ENCODE measurements at places on chromosomes 16 and 17.

DNA sequence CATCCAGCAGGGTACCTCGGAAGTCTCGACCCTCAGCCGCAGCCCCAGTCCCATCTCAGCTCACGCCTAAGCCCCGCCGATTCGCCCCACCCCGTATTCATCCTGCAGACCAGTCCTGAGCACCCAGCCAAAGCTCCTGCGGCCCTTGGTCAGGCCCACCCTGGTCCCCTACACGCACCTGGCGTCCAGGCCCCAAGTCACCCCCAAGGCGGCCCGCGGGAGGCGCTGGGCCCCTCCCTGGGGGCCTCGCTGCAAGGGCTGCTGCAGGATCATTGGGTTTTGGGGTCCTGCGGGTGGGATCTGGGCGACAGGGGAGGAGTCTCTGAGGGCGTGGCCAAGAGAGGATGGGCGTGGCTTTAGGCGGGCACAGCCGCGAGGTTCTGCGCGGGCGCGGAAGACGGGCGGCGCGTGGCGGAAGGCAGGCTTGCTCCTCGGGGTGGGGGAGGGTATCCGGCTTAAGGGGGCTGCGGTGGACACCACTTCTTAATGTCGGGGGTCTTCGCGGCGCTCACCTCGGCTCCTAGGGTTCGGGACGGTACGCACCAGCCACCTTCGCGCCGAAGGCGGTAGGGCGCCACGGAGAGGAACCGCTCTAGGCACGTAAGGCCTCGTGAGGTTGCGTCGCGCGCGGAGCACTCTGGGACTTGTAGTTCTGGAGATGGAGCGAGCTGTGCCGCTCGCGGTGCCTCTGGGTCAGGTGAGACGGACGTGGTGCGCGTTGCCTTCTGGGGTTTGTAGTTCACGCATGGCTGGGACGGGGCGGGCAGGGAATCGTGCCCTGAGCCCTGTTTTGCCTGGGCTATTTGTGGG, at the start of the genes HCFC1R1 and THOC6:
Gene HCFC1R1, minus strand, starts transcription at position 274 of the 810 bp plus-strand sequence. Its CDS starts 1 bp downstream, at position 273.
Gene THOC6, plus strand, starts transcription at position 367 of the 810 bp plus-strand sequence. Its CDS starts 292 bp downstream, at position 659.
- DNase-seq = peak; percentile 92

GRCh38 chr17:28899212-28899815, 1.8 kb upstream of the FLOT2 start:
- DNase-seq = no peak

DNA sequence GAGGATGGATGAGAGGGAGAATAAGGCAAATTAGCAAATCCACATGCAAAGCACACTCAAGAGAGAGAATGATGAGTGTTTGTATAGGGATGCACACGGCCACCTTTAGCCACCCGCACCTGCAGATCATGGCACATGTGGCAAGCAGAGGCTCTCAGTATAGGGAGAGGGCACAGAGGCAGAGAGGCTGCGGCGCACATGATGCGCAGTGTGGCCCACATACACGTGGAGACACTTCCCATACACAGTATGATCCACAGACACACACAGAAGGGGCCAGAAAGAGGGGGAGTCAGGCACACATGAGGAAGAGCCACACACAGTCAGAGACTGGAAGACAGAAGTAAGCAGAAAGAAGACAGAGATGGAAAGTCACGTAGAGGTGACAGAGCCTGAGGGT, 6.5 kb upstream of the CHD3 start:
- DNase-seq = no peak

DNA sequence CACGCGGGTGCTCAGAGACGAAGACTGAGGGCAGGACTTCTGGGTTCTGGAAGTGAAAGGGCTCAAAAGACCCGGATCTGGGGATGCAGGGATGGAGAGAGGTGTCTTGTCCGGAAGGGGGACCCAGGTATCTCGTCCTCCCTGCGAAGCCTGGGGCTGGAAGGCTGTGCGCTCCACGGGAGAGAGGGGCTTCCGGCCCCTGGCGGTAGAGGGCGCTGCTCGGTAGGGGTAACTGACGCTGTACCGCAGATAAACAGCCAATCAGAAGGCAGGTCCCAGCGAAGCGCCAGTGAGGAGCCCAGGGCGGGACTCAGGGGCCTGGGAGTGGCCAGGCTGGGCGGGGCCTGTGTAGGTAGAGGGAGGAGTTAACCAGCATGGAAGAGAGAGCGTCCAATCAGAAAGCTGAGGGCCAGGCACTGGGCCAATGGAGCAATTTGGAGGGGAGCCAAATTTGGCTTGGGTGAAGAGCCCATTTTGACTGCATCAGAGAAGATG, 804 bp downstream of the TGFB1I1 start:
- DNase-seq = peak; percentile 24

- no peak for DNase-seq
Measured at GRCh38 chr17:60297760-60298401, 94.1 kb downstream of the USP32 start.

GRCh38 chr17:45992904-45993303, 6.1 kb upstream of the STH start:
- DNase-seq = no peak

- DNase-seq = no peak
Measured at GRCh38 chr16:676913-677312, 1.4 kb downstream of the RHBDL1 start.

DNA sequence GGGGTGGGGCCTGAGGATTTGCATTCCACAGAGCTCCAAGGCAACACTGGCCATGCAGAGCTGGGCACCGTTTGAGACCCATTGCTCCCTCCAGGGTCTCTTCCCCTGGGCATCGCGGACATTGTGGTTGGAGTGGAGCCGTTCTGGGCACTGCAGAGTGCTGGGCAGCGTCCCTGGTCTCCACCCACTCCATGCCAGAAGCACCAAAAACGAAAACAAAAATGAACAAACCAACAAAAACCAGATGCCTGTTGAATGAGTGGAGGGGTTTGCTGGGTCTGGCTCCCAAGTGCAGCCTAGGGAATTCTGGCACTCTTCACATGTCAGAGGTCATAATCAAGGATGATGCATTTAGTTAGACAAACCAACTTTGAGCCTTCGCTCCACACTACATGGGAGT, 17.9 kb downstream of the WNT9B start:
- no peak for DNase-seq

DNA sequence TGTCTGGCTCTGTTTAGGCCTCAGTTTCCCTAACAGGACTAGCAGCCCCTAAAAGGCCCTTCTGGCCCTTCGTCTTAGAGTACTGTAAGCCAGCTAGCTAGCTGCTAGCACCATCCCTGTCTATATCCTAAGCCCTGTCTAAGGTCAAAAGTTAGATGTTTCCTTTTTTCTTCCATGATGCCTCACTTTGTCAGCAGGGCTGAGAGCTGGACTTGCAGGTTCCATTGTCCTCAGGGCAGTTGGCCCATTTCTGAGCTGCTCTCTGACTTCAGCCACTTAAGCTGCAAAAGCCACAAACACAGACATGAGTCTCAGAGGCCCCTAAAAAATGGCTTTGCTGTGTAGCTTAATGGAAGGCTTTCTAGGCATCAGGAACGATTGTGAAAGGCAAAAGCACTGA, 187.7 kb downstream of the CBLN1 start:
- DNase-seq = no peak

DNA sequence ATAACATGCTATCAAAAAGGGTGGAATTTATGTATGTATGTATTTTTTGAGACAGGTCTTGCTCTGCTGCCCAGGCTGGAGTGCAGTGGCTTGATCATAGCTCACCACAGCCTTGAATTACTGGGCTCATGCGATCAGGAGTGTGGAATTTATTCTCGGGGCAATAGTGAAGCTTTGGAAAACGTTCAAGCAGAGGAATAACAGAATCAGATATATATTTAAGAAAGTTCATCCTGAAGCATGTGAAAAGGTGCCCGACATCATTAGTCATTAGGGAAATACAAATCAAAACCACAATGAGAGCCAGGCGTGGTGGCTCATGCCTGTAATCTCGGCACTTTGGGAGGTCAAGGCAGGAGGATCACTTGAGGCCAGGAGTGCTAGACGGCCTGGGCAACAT, 7.7 kb upstream of the ITGAE start:
- DNase-seq = no peak

DNA sequence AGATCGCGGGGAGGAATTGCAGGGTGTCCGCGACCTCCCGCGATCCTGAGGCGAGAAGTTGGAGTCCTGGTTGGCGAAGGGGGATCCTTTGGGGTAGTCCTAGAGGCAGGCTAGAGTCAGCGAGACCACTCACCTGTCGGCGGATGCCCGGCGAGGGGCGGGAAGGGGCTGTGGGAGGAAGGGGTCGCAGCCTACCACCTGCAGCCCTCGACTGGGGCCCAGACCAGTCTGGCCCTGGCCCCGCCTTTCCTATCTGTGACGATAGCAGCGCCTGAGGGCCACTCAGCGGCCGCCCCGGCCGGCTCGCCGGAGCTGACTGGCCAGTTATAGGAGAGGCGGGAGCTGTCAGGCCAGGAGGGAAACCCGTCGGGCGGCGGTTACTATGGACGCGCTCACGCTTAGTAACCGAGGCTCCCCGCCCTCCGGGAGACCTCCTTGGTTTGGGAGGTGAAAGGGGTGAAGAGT, at the start of gene TEKT3:
Gene TEKT3, minus strand, starts transcription at position 213 of the 465 bp plus-strand sequence. CDS start 10,012 bp downstream, outside the sequence.
- no peak for DNase-seq

DNA sequence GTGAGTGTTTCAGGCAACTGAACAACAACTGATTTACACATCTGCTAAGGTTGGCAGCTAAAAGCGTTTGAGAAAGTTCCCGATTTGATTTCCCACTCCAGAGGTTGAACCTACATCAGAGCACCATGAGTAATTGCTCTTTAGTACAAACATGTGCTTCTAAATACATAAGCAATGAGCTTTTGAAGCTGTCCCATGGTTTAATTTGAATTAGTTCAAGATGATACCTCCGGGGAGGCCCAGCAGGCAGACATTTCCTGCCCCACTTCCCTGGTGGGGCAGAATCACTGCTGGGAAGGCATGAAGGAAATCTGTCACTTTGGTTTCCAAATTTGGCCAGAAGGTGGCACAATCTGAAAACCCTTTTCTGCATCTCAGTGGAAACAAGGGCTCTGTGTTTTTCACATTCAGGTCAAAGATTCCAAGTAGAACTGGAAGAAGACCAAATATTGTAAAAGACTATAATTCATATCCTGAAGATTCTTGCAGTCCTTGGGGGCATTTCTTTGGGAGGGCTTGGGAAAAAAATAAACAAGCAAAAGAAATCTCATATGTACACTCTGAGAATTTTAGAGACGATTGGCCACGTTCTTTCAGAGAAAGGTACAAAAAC, 176.2 kb upstream of the FAM20A start:
- no peak for DNase-seq

GRCh38 chr16:84660973-84661372, 12.7 kb downstream of the KLHL36 start:
- no peak for DNase-seq

- DNase-seq = no peak
Measured at GRCh38 chr17:58614859-58615459, 76.9 kb downstream of the TEX14 start.

DNA sequence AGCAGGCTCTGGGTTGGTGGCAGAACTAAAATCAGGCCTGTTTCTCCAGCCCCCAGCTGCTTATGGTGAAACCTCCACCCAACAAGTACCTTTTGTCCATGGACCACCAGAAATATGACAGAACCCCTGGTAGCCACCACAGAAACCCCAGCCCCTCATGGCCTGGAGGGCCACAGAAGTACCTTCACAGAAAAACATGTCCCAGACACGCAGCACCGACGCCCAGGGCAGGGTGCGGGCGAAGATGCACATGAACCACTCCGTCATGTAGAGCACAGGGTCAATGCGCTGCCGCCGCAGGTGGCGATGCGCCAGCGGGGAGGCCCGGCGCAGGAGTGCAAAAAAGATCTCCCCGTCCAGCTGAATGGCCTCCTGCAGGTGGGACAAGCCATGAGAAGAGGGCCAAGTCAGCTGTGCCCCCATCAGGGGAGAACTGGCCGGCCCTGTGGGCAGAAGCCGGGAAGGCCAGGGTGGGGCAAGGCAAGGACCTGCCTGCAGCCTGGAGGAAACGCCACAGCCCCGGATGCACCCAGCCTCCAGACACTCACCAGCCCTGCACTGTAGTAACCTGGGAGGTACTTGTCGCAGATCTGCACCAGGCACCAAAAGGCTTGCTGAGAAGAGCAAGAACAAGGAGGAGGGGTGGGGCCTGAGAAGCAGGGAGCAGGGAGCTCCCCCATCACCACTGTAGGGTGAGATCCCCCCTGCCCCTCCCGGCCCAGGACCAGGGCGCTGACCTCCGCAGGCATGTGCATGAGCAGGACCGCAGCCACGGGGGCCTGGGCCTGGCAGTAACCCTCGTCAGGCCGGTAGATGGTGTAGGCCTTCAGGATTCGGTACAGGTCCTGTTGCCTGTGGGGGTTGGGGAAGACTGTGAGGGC, 4.1 kb upstream of the CD2BP2 start:
- no peak for DNase-seq

GRCh38 chr17:1709971-1710806, at the start of gene TLCD2:
Gene TLCD2 (minus strand): TSS chr17:1710377. CDS start chr17:1710242, 135 bp downstream.
- DNase-seq = no peak

DNA sequence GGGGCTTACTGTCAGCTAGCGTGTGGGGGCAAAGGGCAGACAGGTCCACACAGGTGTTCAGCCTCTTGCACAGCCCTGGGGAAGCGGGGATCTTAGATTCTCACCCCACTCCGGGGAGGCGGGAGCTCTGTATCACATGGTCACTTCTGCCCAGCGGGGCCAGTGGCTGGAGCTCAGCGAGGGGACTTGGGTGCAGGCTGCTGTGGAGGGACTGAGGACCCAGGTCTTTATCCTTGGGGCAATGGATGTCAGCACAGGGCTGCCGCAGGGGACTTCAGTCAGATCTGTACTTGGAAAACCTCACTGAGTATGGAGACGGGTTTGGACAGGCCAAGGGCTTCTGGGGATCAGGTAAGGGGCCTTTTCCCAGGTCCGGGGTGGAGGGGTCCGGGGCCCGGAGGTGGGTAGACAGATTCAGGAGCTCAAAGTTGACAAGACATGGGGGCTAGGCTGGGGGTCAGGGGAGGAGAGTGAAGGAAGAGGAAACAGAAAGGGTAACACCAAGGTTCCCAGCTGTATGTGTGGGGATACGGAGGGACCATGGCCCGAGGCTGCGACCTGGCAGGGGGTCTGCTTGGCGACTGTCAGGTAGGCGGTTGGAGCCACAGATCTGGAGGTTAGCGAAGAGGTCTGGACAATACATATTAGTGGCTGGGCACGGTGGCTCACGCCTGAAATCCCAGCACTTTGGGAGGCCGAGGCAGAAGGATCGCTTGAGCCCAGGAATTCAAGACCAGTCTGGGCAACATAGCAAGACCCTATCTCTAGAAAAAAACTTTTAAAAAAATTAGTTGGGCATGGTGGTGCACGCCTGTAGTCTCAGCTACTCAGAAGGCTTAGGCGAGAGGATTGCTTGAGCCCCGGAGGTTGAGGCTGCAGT, 15.1 kb upstream of the BAIAP2 start:
- DNase-seq = no peak

GRCh38 chr17:29699283-29699682, 76.6 kb upstream of the CORO6 start:
- no peak for DNase-seq

- no peak for DNase-seq
Measured at GRCh38 chr17:59846394-59847165, 46.2 kb downstream of the TUBD1 start.

- no peak for DNase-seq
Measured at GRCh38 chr17:72588961-72589360, 468.1 kb downstream of the SOX9 start.

DNA sequence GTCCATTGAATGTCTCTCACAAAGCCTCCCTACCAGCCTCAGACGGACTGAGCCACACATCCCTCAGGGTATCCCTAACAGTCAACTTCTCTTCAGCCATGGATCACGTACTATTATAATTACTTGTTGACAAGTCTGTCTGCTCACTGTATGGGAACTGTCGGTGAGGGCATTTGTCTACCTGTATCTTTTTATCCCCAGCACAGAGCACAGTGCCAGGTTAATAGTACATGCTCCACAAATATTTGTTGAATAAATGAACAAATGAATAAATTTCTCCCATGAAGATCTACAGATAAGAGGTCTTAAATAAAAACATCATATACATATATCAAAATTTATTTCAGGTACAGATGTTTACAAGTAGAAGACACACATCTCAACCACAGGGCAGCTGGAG, 414.0 kb downstream of the SOX9 start:
- no peak for DNase-seq
